Stimulated activated CD8-positive, alpha-beta memory T cell treated with anti-CD3 and anti-CD28 coated beads, Interleukin-7, amount 100 ng/mL, for 4 hours (primary cell): ENCODE measurements at places on chromosomes 7 and 10.

DNA sequence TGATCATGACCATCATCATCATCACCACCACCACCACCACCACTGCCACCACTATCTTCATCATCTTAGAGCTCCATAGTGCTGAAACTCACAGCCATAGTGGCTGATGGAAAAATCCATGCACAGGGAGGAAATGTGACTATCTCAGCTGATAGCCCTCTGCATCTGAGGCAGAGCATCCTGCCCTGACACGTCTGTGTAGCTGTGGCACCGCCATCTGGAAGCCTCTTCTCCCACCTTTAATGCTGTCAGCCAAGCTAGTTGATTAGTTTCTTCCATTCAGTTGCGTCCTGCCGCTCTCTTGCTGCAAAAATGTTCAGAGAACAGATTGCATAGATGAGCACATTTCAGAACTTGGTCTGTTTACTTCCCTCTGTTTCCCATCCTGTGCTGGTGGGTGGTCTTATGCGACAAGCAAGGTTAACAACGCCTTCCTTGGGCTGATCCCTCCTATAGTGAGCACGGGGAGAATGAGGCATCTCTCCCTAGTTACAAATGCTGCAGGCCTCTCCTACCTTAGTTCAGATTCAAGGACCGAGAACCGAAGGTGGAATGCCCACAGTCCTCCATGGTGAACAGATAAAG, 478.6 kb downstream of the PLXNA4 start:
- no peak for DNase-seq

DNA sequence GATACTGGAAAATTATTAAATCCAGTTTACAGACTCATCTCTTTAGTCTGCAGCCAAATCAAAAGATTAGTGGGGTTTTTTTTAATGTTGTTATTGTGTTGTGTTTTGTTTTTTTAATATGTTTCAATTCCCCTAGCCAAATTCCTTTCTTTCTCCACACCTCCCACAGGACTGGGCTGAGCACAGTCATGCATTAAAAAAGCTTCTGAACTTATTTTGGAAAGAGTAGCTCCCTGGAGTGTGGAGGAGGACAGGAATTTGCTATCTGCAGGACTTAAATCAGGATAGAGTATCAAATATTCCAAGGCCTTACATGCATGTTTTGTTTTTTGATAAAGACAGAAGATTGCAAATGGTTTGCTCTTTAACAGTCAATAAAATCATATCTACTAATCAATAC, 90.7 kb downstream of the GNAI1 start:
- no peak for DNase-seq

DNA sequence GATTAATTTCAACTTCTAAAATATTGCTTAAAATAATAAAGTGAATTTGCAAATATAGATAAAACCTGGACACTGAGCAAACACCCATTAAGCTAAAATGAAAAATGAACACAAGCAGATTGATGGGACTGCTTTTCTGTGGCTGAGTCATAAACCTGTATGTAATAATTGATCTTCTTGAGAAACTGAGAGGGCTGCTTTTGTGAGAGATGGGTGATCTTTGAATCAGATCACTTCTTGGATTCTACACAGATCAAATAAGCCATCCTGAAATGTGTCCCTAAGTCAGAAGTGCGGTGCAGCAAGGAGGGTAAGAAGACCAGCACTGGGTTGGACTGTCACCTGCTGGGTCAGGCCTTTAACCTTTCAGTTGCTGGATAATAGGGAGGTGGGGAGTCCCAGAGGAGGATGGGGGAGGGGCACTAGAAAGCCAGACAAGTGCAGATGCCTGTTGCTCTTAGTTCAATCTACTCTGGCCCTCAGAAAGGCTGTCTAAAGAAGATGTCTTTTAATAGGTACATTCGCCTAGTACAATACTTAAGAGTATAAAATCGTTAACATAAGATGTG, 178.2 kb upstream of the NAMPT start:
- DNase-seq = no peak

- no peak for DNase-seq
These were observed 19.5 kb upstream of the HERPUD2 start for GRCh38 chr7:35714407-35714806.

DNA sequence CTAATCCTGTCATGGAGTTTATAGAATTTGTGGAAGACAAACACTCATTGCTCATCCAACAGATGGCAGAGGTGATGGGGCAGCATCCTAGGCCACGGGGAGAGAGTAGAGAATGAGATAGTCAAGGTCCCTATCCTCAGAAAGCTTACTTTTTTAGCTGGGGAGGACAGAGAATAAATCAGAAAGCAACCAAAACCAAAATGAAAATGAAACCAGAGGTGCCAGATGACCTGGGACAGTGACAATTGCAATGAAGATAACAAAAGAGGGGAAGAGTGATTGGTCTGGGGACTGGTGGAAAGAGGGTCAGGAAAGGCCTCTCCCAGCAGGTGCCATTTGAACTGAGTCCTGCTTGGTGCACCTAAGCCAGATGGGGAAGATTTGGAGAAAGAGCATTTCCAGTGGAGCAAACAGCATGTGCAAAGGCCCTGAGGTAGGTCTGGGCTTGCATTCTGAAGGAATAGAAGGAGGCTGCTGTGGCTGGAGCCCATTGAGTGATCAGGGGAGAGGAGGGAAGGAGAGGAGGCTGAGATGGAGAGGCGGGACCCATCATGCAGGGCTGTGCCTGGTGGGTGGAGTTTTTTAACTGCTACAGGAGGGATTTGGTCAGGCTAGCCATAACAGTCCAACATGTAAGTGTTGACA, 164.1 kb downstream of the RPS24 start:
- DNase-seq = no peak

- no peak for DNase-seq
These were observed 122.7 kb downstream of the CUL2 start for GRCh38 chr10:34967335-34967880.

DNA sequence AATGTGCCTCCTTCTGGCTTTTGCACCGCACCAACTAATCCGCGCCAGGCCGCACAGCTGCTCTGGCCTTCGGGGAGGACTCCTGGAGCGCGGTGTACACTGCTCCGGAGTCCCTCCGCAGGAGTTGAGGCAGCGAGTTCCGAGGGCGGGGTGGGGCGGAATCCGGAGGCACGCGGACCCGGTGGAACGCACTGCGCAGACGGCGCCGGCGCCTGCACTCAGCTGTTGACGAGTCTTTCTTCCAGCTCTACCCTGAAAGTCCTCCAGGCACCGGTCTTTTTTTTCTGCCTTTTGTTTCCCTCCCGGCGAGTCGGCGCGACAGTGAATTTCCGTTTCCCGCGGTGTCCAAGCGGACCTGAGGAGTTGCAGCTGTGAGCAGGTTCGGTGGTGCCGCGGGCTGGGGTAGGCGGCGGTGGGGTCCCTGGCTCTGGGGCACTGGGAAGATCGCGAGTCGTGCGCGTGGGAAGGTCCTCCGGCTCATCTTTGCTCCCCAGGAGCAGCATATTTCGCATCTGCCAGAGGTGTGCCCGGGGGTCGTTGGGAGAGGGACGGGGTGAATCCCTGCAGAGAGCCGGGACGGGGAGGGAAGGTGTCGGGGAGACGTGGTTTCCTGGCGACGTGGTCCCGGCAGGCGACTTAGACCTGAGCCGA, 44.1 kb downstream of the SFTPD start:
- peak; percentile 35 for DNase-seq

GRCh38 chr7:27156508-27156898, at the start of gene HOXA7:
TSS of gene HOXA7 (minus strand) at chr7:27156675. CDS start at chr7:27156545, 130 bp downstream.
- DNase-seq = no peak
